ENCODE measurements at places on chromosomes 7 and 10. TPM values are rescaled to one million over a fixed set of nuclear protein-coding genes. Genes with fewer than 3 reads are reported as not detected.

Gene AQP1
- total RNA-seq: 0.82 TPM

Gene SPDYE5
- total RNA-seq: not detected

Gene CCDC172
- not detected for total RNA-seq

Gene SPDYE9
- under 0.01 TPM for total RNA-seq

Gene LOXL4
- not detected for total RNA-seq

Gene SCIN
- 1.6 TPM for total RNA-seq

Gene PLAU
- total RNA-seq: 0.82 TPM

All from frontal cortex (tissue), 4 donors.